ENCODE measurements at places on chromosomes 6 and 20.

- DNase-seq = no peak
Measured at GRCh38 chr6:158322724-158323560, 10.7 kb downstream of the TULP4 start.

DNA sequence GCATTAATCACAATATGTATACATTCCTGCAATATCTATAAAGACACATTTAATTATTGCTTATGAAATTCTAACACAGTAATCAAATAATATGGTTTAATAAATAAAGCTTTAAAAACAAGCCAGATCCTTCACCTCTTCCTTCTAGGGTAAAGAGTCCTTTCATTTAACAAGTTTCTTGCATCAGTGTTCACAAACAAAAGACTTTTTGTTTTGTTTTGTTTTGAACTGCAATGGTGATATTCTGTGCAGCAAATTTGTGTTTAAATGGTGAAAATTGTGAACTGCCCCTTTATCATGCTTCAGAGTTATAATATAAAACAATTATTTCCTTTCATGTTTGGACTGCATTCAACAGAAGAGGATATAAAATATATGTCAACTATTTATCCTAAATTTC lies 177.3 kb downstream of the EPHA7 start:
- DNase-seq = no peak

DNA sequence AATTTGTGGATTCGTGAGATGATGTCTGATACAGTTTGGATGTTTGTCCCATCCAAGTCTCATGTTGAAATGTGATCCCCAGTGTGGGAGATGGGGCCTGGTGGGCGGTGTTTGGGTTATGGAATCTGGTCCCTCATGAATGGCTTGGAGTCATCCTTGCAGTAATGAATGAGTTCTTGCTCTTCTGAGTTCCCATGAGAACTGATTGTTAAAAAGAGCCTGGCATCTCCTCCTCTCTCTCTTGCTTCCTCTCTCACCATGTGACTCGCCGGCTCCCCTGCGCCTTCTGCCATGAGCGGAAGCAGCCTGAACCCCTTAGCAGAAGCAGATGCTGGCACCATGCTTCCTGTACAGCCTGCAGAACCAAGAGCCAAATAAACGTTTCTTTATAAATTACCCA lies 30.5 kb upstream of the RPP40 start:
- DNase-seq = no peak

GRCh38 chr20:29427201-29428060 lies 1830.0 kb upstream of the DEFB115 start:
- DNase-seq = no peak

GRCh38 chr20:7285918-7286556 lies 518.6 kb downstream of the BMP2 start:
- no peak for DNase-seq

DNA sequence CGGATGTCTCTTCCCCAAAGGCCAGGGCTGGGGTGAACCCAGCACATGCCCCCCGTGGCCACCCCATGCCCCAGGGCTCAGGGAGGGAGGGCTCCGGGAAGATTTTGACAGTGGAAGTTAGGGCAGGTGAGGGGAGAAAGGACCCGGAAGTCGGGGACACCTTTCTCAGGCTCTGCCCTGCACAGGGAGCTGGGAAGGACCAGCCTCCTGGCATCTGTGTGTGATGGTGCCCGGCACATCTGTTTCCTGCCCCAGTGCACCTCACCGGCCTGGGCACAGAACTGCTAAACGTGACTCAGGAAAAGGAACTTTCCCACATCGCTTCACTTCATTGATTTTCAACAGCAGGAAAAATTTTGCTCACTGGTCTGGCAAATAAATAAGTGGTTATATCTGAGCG lies 141.1 kb upstream of the AFDN start:
- no peak for DNase-seq

- DNase-seq = peak; percentile 78
Measured at GRCh38 chr6:43143235-43144128, 27.6 kb upstream of the SRF start.

DNA sequence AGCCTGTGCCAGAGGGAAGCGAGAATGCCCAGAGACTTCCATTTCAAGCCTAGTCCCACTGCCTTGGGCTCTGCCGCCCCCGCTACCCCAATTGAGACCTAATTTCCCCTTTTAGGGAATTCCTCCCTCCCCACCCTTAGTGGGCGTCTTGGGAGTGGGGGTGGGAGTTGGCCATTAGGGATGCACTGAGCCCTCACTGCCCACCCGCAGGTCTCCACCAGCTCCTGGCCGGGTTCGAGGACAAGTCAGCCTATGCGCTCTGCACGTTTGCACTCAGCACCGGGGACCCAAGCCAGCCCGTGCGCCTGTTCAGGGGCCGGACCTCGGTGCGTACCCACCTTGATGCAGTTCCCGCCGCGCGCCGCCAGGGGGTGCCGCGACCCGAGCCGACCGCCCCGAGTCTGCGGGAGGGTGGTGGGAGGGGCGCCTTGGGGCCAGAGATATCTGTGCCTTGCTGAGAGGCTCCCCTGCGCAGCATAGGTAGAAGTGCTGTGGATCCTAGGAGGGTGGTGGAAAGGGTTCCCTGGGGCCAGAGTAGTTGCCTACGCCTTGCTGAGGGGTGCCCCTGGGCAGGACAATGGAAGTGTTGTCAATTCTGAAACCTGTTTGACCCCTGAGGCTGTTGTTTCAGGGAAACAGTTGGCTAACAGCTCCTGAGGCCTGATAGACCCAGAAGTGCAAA lies 9.2 kb downstream of the ITPA start:
- DNase-seq = peak; percentile 80

DNA sequence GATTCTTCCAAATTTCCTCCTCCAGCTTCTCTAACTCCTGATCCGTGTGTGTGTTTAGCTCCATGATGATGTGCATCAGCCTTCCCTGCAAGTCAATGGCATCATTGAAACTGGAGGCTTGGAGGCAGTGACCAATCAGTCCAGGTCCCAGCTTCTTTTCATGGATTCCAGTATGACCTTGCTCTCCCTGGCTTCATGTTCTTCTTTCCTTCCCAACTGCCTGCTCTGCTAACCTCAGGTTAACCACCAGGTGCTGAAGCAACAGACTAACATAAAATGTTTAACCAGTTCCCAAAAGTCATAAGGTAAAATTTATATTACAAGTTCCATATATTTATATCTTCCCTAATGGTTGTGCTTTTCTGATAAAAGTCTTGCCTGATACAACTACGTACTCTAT lies 512.8 kb upstream of the EPHA7 start:
- no peak for DNase-seq

DNA sequence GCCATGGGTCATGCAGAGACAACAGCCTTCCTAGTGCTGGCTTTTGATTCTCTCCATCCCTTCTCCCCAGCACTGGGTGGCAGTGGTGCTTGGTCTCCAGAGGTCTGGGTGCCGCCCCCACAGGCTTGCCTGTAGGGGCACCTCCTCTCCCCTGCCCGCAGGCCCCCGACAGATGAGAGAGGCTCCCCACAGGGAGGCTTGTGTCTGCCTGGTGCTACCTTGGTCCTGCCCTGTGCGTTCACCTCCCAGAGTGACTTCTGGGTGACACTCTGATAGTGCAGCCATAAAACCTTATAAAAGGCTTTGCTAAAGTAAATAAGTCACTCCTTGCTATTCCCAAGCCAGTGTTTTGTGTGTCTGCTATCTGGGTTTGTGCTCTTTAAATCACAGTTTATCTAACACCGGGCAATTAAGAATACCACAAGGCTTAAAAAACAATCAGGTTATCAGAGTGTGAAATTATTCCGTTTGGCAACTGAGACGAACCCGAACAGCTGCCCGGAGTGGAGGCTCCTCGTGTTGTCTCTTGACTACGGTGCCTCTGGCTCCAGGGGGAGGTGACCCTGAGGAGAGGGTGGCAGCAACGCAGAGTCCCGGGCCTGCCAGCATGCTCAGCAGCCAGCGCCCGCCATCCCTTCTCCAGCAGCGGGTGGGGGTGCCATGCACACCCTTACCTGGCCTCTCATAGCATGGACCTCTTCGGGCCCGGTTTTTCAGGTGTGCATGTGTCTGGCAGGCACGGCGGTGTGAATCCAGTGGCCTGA lies 5.4 kb upstream of the C20orf204 start:
- DNase-seq = no peak

DNA sequence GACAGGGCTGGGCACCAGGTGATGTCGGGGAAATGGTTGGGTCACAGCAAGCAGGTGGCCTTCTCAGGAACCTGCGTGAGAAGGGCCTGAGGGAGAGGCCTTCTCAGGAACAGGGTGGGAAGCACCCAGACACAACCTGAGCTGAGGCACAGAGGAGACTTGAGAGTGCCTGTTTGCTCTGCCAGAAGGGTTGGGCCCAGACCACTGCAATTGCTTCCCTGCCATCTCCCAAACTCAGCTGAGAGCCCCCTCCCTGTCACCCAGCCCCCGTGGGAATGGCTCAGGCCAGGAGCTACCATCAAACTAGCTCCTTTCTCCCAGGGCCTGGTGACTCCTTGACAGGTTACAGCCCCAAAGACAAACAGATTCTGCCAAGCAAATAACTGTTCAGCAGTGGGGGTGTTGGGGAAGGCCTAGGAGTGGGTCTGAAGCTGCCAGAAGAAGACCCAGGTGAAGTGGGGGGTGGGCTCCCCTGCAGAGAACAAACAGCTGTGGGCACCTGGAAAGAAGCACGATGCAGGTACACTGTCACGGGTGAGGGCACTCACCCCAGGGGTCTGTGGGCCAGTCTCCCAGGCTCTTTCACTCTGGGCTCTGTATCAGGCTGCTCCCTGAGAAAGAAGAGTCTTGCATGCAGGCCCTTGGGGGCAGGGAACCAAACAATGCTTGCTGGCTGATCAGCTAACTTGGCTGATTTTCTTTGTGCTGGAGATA lies 30.4 kb upstream of the SPDEF start:
- DNase-seq = no peak

GRCh38 chr20:56249244-56249955 lies 868 bp downstream of the MC3R start:
- peak; percentile 17 for DNase-seq

- DNase-seq = no peak
Measured at GRCh38 chr6:165487347-165487746, 175.7 kb downstream of the PDE10A start.

- DNase-seq = no peak
Measured at GRCh38 chr6:18327626-18328025, 59.5 kb upstream of the RNF144B start.

DNA sequence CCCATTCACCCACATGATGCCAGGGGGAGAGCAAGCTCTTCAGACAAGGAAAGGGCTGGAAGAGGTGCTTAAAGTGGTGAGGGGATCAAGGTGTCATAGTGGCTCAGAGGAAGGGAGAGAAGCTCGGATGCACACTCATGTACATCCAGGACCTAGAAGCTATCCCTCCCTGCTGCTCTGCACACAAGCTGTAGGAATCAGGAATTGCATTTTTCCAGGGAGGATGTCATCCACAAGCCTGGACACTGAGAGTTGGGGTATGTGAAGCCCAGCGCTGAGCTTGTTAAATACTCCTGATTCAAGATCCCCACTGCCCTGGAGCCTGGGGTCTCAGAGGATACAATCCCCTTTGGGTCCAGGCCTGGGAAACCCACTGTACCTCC lies 85.8 kb upstream of the CCDC167 start:
- DNase-seq = no peak

DNA sequence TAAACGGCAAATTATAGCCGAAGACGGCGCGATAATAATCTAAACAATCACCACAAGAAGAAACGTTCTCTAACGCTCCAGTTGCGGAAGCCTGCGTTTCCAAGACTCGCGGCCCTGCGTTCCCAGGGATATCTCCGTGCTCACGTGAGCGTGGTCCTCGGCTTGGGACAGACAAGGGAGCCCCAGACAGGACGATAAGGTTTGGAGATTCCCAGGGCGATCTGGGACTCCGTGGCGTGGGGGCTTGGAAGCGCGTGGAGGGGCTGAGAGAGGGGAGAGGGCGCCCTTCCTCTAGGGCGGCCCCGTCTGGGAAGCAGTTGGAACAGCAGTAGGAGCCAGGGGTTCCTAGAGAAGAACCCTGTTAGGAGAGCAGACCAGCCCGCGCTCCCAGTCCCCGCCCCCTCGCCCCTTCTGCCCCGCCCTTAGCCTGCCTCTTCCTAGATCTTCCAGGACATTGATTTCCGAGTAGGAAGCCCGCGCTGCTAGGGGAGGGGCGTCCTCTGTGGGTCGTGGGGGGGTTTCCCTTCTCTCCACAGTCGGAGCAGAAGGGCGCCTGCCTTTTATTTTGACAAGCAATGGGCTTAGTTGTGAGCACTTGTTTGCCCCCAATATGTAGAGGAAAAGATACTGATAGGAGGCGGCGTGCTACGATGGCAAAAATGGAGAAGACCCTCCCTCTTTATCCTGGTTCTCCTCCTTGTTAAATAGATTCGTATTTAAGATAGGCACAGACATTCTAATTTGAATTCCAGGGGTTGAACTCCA lies 10.6 kb downstream of the NRN1 start:
- DNase-seq = no peak

GRCh38 chr6:45756606-45757005 lies 259.1 kb downstream of the CLIC5 start:
- no peak for DNase-seq

- DNase-seq = no peak
Measured at GRCh38 chr6:141729146-141729545, 403.6 kb upstream of the GJE1 start.

DNA sequence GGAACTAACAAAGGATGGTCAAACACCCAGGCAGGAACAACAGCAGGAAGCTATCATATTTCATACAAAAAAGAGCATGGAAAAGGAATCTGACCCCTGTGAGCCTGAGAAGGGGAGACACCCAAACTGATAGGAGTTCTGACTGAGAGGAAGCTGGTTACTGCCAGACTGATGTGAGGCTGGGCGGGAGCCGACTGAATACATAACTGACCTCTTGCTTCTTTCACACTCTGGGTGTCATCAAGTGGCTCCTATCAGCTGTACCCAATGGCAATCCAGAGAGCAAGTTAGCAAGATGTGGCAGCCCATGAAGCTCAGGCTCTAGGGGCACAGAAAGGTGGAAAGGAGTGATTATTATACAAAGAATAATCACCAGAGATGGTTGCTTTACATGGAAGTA lies 795.1 kb upstream of the HS3ST5 start:
- DNase-seq = no peak

- no peak for DNase-seq
Measured at GRCh38 chr6:129073691-129074395, 190.9 kb downstream of the LAMA2 start.

DNA sequence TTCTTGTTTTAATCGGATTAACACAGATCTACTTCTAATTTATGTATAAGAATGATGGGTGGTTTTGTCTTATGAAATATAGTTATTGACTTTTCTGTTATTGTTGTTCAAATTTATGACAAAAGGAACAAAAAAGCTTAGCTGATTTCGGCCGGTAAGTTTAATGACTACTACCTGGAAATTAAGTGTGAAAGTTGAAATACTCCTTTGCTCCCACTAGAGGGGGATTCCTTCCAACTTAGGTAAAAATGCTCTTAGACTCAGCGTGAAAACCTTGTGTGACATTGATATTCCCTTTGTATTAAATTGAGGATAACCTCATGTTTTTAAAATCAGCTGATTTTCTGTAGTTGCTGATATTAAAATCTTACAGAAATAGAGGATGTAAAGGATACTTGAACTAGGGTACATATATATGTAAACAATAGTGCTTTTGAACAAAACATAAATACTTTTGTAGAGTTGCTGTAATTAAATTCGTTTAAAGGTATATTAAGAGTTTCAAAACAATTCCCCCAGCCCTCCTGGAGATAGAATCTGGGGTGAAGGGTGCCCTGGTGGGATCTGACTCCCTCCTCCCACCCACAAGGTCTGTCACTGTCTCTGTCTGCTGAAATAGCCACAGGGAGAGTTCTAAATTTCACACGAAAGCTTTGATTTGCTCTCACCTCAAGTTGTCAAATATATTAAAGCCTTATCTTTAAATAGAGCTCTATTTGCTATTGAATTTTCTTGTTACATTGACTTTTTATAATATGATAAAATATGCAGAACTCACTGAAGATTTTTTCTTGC lies 257.5 kb downstream of the ARID1B start:
- DNase-seq = no peak
